HFFc6 (cell line): ENCODE measurements at places on chromosomes 6 and 20. TPM values are rescaled to one million over a fixed set of nuclear protein-coding genes. Genes with fewer than 3 reads are reported as not detected.
A peak's percentile ranks its signal among the peaks of the same experiment; 100 is the strongest.

Gene RFX6
- total RNA-seq: not detected in 3 replicates

Gene UST
- 11.9 to 16.7 TPM (median 14.6 TPM) in 3 replicates for total RNA-seq

Gene ULBP2
- total RNA-seq: 19.8 to 24.0 TPM (median 22.6 TPM) in 3 replicates

Gene TUBE1
- total RNA-seq: 11.3 to 16.3 TPM (median 11.4 TPM) in 3 replicates

Gene OSER1
- 34.8 to 37.1 TPM (median 35.9 TPM) in 3 replicates for total RNA-seq

Gene C6orf15
- not detected in 3 replicates for total RNA-seq

Gene KCNQ2
- total RNA-seq: not detected in 3 replicates

DNA sequence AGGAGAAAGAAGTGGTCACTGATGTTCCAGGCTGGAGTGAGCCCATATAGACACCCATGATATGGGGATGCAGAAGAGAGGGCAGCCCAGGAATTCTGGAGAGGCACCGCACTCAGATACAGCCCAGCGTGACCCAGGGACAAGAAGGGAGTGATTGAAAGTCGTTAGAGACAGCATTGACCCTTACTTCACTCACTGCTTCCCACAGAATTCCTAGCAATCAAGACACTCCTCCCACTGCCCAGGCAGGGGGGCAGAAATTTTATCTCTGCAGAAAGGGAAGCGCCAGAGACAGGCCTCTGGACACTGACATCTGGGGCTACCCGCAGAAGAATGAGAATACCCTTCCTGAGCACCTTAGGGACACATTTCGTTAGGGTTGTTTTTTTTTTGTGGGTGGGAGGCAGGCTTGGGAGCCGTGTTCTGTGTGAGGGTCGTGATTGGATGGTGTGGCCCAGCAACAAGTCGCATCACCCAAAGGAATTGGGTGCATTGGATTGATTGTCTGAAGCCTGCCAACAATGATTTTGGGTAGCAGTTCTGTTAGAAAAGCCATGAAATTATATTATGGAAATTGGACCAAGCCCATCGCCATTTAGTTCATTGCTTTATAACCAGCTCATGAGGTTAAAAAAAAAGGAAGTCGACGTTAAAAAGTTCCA lies 45.9 kb upstream of the MAP3K4 start:
- DNase-seq: no peak

- DNase-seq: no peak
Measured at GRCh38 chr20:11271319-11271718, 597.5 kb upstream of the JAG1 start.

GRCh38 chr20:14093652-14094051 lies 98.3 kb downstream of the MACROD2 start:
- DNase-seq: no peak

DNA sequence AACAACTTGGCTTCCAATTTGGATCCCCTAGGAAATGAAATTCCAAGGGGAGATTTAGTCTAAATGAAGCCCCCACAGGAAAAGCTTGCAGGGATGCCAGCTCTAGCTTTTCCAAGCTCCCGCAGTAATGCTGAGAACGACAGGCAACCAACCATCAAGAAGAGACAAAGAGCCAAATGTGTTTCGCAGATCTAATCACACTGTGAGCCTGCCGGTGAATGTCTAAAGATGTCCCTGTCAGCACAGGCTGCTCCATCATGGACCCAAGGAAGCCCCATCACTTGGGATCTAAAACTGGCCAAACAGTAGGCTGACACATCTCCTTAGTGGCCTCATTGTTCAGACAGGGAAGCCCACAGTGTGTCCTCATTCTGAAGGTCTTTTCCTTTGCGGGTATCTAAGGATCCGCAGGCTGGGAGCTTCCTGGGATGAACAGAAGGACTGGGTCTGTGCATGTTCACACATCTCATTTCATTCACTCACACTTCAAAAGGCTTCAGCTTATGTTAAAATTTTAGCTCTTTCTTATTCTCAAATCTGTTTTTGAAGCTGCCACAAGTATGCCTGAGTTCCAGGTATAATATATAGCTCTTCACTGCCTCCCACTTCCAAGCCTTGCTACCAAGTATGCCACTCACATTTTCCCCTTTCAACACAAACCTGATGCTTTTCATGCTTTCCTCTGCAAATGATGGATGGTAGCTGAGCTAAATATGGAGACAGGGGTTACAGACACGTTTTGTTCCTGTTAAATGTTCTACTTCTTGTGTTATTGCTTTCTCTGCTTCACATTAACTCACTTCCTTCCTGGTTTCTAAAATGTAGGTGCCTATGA lies 229.8 kb downstream of the HIVEP2 start:
- DNase-seq: no peak

- peak; percentile 97 for DNase-seq
Measured at GRCh38 chr20:56373942-56374341, 15.2 kb downstream of the FAM210B start.

GRCh38 chr6:18663011-18663410 lies 275.9 kb downstream of the RNF144B start:
- DNase-seq: no peak

GRCh38 chr6:169406804-169407203 lies 153.2 kb upstream of the THBS2 start:
- DNase-seq: no peak

DNA sequence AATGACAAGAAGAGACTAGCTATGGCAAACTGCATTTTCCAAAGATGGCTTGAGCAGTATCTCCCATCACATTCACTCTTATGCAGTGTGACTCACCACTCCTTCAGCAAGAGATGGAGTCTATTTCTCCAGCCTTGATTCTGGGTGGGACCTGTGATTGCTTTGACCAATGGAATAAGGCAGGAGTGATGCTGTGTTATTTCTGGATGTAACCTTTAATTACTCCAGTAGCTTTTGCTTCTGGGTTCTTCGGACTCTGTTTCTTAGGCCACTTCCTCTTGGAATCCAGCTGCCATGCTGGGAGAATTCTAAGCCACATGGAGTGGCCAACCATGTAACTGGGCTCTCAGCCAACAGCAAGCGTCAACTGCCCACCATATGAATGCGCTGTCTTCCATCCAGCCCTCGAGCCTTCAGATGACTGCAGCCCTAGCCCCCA lies 50.7 kb downstream of the TGM2 start:
- DNase-seq: peak; percentile 81

DNA sequence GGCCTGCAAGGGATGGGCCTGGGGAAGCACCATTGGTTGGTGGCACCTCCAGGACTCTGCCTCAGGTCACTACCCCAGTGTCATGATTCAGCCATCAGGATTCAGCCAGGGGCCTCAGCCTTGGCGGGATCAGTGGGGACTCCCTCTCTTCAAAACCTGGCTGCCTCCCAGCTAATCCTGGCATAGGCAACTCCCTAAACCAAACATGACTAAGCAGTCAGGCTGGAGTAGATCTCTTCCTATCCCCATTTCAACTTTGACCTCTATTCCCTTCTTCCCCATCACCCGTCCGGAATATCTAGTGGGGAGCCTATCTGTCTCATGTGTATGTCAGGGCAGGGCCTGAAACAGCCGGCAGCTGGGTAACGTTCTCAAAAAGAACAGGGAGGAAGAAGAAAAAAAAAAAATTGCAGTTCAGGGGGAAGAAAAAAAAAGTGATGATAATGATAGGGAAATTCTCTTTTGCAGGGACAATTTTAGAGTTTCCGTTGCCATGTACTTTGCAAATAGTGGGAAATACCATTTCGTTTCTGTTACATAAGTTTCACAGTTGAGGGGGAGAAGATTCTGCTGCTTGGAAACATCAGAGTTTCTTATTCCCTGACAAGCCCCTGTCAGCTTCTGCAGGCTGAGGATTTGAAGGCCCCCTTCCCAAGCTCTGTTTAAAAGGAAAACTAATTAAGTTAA lies 4.1 kb upstream of the PREX1 start:
- DNase-seq: peak; percentile 59

- peak; percentile 81 for DNase-seq
Measured at GRCh38 chr6:100472674-100473073, 8.0 kb upstream of the SIM1 start.

- no peak for DNase-seq
Measured at GRCh38 chr20:56608376-56608775, 20.7 kb upstream of the TFAP2C start.

DNA sequence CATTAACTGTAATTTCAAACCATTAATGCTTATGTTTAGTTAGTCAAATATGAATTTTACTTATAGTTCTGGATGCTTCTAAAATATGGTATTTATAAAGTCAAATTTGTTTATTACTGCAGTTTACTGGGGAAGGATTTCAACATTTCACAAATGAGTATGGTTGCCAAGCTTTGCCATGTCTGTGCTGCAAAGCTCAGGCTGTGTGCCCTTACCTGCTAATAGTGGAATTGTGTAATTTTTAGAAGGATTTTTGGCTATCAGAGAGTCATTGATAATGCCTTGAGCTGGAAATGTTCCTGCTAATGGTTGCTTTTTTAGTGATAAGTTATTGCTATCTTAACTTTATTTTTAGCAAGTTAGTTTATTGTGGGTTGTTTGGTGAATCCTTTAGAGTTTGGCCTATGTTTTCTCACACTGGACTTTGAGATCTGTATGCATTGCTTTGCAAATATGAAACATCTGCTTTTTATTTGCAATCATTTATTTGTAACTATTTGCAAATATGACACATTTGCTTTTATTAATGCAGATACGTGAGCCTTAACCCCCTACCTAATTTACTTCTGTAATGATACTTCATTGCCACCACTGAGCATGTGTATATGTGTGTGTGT lies 105.8 kb downstream of the CD109 start:
- DNase-seq: no peak

DNA sequence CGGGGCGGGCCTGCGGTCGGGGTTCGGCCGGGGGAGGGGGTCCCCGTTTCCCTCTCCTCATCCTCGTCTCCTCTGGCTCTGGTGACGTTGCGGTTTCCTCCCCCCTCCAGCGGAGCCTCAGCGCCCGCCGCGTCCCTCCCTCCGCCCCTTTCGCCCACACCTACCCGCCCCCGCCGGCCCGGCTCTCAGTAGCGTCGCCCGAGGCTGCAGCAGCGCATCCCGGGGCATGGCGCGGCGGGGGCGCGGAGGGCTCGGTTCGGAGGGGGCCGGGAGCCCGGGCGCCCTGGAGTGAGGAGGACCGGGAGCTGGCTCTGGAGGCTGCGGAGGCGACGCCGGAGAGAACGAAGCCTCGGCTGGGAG lies at the start of gene DSE:
DSE (plus strand) TSS at position 188 of the 360 bp plus-strand sequence. CDS start 28,304 bp downstream, outside the sequence.
- peak; percentile 73 for DNase-seq

- DNase-seq: no peak
Measured at GRCh38 chr20:26134606-26135005, 438.0 kb upstream of the ZNF337 start.

- no peak for DNase-seq
Measured at GRCh38 chr6:93407186-93407585, 12.2 kb downstream of the EPHA7 start.
